NCI-H1417 treated with DMSO at 0.1 percent for 48 hours (cell line): ENCODE measurements at places on chromosomes 11 and 22.

- DNase-seq: no peak
Observed at GRCh38 chr11:250740-251299, 14.0 kb downstream of the PSMD13 start.

- no peak for DNase-seq
Observed at GRCh38 chr11:110089617-110090282, 3.4 kb upstream of the ZC3H12C start.

DNA sequence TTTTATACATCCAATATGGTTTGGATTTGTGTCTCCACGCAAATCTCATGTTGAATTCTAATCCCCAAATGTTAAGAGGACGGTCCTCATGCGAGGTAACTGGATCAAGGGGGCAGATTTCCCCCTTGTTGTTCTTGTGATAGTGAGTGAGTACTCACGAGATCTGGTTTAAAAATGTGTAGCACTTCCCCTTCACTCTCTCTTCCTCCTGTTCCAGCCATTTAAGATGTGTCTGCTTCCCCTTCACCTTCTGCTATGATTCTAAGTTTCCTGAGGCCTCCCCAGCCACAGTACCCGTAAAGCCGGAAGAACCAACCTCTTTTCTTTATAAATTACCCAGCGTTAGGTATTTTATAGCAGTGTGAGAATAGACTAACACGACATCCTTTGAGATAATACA is 98.6 kb downstream of the TTC28 start:
- DNase-seq: no peak

DNA sequence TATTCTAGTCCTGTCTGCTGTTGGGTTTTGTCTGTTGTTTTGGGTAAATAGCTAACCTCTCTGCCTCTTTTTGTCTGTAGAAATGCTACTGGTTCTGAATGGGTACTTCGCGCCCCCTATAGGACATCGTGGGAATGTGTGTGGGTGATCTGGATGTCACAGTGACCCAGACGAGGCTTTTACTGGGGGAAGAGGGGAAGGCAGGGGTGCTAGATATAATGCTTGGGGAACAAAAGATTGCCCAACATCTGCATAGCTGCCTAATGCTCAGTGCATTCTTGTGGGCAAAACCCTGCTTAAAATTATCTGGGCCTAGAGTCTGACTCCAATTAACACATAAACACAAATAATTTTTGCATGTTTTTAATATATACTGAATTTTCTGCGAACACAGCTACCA is 57.7 kb downstream of the BMAL1 start:
- no peak for DNase-seq

- no peak for DNase-seq
Observed at GRCh38 chr11:69541501-69542313, 60.2 kb downstream of the LINC01488 start.

- DNase-seq: no peak
Observed at GRCh38 chr11:109864834-109865547, 228.2 kb upstream of the ZC3H12C start.

GRCh38 chr11:127925475-127925874 is 661.9 kb downstream of the ETS1 start:
- no peak for DNase-seq

GRCh38 chr11:128389461-128389976 is 197.8 kb downstream of the ETS1 start:
- no peak for DNase-seq

DNA sequence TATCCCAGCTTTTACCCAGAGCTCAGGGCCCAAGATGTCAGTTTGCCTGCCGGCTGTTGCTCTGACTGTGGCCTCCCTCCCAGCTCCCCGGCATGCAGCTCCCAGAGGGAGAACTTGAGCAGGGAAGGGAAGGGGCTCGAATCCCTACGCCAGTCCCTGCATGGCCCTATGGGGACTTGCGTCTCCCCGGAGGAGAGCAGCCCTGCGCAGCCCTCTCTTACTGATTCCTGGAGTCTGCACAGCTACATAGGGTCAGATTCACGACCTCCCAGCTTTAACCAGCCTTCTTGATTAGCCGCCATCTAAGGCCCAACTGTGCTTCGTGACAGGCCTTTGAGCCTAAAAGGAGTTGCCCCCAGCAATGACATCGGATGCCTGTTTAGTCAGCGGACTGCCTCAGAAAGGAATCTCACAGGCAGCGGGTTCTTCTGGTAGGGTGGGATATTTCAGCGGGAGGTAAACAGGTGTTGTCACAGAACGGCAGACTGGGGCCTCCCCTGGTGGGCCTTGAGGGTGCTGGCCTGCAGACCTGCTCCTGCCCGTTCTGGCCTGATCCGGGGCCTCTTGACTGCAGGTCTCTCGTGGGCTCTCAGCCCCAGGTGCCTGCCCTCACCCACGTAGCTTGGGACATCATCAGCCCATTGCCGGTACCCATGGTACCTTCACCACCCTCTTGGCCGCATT is 43.8 kb upstream of the KCNQ1OT1 start:
- no peak for DNase-seq

DNA sequence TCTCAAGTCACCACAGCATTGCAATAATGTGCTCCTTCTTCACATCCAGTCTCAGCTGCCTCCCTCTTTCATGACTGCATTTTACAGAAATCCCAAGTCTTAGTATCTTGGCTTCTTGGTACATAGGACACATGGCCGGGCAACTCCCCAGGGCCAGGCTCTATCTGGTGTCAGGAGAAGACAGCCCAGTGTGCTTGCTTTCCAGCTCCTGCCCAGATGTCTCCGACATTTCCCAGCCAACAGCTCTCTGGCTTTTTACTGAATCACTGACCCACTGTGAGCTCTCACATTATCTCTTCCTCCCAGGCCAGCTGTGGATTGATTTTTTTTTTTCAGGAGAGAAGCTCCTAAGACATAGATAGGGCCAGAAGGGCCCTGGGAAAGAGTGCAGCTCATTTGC is 346.0 kb upstream of the C11orf87 start:
- DNase-seq: no peak
